Left hindlimb (tissue), 1 donor: ENCODE measurements at places on chromosomes 7 and 10.

GRCh38 chr10:8052956-8053445, 1.5 kb upstream of the GATA3 start:
- DNase-seq: no peak

- no peak for DNase-seq
These were observed 5.0 kb downstream of the SFTPD start for GRCh38 chr10:79943871-79944270.

GRCh38 chr10:20922451-20922850, 25.3 kb upstream of the NEBL start:
- no peak for DNase-seq

GRCh38 chr10:67883710-67884312, 645 bp upstream of the SIRT1 start:
- DNase-seq: no peak

DNA sequence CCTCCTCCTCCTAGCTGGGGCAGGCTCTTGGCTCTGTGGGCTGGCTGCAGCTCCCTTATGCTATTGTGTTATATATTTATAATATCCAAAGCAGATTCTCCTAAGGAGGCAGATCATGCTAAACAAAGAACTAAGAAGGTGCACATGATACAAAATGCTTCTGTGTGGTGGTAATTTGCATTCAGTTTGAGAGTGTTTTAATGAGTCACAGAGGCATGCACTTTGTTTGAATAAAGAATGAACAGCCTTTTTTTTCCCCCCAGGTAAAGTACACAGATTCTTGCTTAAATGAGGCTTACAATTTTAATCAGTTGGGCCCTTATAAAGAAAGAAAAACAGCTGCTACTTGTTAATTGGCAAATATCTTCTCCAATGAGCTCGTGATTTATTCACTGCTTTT, 95.0 kb downstream of the FANK1 start:
- no peak for DNase-seq

DNA sequence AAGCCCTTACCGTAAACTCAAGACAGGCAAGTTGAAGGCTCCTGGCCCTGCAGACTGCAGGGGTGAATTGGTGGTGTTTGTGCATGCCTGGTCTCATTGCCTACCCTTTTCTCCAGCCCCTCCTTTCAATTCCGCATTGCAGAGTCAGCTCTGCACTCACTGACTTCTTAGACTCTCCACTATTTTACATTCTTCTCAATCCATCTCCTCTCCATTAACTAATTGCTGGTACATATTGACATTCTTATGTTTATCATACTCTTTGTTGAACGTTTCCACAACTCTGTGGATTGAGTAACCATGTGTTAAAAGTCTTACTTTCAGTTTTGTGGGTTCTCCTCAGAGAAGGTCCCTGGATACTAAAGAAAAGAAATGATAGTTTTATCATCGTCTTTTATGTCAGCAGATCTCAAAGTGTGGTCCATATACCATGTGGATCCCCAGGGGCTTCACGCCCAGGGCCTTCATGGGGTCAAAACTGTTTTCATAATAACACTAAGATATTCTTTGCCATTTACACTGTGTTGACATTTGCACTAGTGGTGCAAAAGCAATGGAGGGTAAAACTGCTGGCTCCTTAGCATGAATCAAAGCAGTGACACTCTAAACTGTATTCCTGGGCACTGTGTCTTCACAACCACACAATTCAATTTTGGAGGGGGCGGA, 135.4 kb upstream of the FZD1 start:
- DNase-seq: no peak

- DNase-seq: no peak
These were observed 69.2 kb downstream of the SEMA3E start for GRCh38 chr7:83579740-83580139.

GRCh38 chr7:76165106-76165972, 36.4 kb upstream of the SRRM3 start:
- no peak for DNase-seq

DNA sequence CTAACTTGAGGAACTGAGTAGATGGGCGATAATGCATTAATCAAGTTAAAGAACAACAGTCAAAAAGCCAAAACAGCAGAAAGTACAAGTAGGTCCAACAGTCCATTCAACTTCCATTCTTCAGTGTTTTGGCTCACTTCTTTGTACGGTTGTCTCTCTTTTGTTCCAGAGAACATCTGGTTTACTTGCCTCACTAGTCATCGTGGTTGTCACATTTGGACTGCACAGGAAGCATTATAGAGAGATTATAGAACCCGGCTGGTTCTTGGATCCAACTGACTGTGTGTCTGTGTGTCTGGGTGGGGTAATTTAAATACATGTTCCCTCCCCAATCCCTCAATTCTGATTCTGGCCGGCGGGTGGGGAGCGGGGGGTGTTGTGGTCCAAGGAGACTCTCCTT, 1.8 kb upstream of the CEP41 start:
- no peak for DNase-seq

DNA sequence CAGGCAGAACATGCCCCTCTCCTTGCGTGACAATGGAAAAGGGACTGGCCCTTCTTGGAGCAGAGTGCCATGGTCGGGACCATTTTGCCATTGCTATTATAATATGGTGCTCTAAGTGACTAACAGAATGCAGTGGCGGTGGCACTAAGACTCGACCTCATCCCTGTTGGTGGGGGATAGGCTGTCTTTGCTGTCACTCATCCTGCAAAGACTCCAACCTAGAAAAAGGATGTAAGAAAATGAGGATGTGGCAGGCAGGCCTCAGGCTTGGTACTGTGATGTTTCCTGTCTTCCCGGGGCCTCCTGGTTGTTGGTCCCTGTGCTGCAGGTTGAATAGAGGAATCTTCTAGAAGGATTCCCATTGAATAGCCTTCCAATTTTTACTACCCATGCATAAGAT, 18.6 kb downstream of the BLNK start:
- DNase-seq: no peak

DNA sequence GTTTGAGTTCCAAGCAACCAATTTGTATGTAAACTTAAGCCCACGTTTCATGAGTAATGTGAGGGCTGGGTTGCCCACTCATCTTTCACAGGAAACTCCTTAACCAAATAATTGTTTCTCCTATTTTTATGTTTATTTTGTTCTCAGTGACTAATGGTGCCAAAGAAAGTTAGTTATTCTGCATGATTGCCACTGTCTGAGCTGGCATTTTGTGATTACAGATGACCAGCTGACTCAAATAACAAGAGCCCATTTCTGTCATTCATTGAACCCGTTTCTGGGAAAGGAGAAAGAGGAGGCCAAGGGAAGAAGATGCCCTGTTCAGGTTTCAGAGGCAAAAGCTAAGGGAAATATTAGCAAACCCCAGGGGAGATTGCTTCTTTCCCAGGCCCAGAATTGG, 186.9 kb upstream of the MYO3A start:
- no peak for DNase-seq

GRCh38 chr10:92880233-92880861, 32.0 kb downstream of the EXOC6 start:
- no peak for DNase-seq

GRCh38 chr7:2689343-2689847, 1.4 kb downstream of the AMZ1 start:
- DNase-seq: no peak

- DNase-seq: no peak
These were observed 298.3 kb downstream of the TNS3 start for GRCh38 chr7:47283497-47284131.

GRCh38 chr10:76649723-76650127, 987.9 kb downstream of the KCNMA1 start:
- DNase-seq: peak; percentile 43

DNA sequence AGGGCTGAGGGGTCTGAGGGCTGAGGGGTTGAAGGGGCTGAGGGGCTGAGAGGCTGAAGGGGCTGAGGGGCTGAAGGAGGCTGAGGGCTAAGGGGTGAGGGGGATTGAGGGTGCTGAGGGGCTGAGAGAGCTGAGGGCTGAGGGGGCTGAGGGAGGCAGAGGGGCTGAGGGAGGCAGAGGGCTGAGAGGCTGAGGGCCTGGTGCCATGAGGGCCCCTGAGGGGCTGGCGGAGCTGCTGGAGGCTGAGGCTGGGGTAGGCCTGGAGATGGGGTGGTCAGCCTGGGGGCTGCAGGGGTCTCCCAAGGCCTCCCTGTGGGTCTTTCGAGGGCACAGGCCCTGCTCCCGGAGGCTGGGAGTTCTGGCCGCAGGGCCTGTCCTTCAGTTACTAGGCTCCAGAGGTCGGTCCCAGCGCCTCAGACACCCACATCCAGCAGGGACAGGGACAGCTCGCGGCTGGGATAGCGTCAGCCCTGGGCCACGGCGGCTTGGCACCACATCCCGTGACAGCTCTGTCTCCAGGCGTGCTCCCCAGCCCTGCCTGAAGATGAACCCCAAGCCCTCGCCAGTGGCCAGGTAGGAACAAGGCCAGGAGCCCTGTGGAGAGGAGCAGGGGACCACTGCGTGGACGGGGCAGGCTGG, 16.9 kb downstream of the MYO1G start:
- peak; percentile 31 for DNase-seq

DNA sequence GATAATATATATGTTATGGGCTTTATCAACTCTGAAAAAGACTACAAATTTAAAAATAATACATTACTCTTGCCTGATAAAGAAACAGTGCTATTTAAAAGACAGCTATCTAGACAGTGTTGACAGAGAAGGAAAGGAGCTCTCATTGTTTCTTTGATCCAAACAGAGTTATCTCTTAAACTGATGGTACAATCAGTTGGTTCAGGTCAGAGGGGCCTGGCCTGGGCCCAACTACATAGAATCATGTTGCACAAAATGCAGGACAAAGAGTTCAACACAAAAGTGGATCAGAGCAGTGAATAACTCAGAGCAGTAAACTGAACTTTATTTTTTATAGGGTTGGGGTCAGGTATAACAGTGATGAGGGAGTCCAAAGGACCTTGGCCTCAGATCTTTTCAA, 33.8 kb upstream of the SEMA3D start:
- no peak for DNase-seq

DNA sequence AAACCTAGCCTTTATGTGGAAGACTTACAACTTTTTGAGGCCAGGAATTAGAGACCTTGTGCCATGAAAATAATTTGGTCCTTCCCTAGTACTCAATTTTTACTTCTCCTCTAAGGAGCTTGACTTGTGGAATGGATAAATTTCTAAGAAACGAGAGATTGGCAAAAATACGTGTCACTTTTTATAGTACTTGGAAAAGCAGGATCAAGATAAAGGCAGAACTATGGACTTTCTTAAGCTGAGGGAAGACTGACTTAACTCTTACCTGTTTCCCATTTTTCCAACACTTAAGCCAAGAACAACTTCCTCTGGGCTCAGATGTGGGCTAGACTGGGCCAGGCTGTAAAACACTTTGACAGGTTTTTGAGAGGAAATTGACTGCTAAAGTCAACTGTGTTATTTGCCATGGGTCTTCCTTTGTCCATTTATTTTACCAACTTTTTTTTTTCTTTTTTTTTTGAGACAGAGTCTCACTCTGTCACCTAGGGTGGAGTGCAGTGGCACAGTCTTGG, 2.0 kb upstream of the WBP1L start:
- DNase-seq: no peak

- DNase-seq: no peak
These were observed 55.0 kb upstream of the DNAAF5 start for GRCh38 chr7:671415-672042.

DNA sequence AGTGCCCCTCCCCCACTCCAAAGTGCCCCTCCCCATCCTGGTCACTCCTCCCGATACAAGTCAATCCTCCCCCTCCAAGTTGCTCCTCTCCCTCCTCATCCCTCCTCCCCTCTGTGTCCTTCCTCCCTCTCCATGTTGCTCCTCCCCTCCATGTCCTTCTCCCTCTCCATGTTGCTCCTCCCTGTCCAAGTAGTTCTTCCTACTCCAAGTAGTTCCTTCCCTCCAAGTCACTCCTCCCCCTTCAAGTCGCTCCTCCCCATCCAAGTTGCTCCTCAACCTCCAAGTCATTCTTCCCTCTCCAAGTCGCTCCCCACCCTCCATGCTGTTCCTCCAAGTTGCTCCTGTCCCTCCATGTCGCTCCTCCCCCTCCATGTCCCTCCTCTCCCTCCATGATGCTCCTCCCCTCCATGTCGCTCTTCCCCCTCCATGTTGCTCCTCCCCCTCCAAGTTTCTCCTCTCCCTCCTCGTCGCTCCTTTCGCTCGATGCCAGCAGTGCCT, 8.6 kb upstream of the WBP1L start:
- DNase-seq: no peak

DNA sequence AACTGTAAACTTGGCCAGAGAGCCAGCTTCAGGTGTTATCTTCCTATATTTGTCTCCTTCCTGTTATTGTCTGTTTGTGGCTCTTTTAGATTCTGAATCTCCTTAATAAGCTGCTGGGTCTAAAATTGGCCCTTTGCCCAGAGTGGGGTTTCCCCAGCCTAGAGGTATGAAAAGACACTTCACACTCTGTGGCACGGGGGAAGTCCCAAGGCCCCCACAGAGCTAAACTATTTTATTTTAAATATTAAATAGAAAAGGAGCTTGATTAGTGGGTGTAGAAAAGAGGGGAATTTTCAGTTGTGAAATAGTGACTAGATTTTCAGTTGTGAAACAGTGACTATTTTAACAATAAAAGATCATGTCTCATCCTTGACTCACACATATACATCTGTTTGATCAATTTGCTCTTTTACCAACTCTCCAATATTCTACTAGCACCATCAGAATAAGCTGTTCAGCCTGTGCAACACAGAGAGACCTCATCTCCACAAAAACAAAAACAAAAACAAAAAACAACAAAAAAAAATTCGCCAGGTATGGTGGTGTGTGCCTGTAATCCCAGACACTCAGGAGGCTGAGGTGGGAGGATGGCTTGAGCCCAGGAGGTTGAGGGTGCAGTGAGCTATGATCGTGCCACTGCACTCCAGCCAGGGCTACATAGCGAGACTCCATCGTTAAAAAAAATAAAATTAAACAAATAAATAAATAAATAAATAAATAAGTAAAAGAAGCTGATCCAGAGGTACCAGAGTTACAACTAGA, 24.9 kb upstream of the ADO start:
- DNase-seq: no peak

DNA sequence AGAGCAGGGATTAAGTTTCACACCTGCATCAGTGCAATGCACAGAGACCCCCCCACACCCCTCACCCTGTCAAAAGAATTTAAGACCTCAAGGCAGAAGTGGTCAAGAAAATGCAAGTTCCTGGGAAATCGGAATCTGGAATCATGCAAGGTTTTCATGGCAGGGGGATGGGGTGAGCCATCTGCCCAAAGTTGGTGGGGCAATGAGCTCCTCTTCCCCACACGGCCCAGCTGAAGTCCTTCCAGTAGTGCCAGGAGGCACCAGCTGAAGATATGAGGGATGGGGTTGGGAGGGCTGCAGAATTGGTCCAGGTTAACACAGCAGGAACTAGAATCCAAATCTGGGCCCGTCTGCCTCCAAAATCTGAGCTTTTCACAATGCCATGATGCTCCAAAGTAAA, 25.0 kb upstream of the TMEM273 start:
- no peak for DNase-seq

- no peak for DNase-seq
These were observed 27.1 kb downstream of the KLF6 start for GRCh38 chr10:3757638-3758490.

- DNase-seq: no peak
These were observed 1.8 kb downstream of the PPIF start for GRCh38 chr10:79349072-79349491.

DNA sequence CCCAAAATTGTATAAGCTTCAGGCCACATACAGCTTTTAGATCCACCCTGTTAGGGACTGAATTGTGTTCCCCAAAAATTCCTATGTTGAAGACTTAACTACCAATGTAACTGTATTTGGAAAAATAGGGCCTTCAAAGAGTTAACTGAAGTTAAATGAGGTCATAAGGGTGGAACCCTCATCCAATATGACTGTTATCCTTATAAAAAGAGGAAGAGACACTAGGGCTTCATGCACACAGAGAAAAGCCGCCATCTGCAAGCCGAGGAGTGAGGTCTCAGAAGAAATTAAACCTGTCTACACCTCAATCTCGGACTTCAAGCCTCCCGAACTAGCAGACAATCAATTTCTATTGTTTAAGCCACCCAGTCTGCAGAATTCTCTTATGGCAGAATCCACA, 317.9 kb upstream of the NFE2L3 start:
- no peak for DNase-seq
